ENCODE measurements at places on chromosomes 2 and 18.

GRCh38 chr2:133886735-133887675 lies 318.7 kb upstream of the NCKAP5 start:
- DNase-seq, result peak; percentile 8

- no peak for DNase-seq
Observed at GRCh38 chr2:224286923-224287322, 115.0 kb downstream of the FAM124B start.

- DNase-seq, result no peak
Observed at GRCh38 chr2:104793966-104794365, 59.9 kb upstream of the POU3F3 start.

DNA sequence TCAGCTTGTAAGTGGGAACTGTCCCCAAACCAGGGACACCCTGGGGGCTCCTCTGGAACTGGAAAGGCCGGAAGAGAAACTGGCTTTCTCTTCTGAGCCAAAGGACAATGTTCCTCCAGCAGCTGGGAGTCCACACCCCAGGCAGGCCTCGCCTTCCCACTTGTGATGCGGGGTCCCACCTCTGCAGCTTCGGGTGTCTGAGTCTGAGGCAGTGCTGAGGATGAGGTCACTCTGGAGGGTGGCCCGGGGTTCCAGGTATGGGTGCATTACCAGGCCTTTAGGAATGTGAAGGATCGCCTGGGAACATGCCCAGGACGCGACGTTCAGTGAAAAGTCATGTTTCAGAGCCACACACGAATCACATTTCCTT lies 18.2 kb upstream of the BOK start:
- DNase-seq, result no peak

GRCh38 chr18:69885841-69886531 lies 61.7 kb downstream of the CD226 start:
- DNase-seq, result no peak

DNA sequence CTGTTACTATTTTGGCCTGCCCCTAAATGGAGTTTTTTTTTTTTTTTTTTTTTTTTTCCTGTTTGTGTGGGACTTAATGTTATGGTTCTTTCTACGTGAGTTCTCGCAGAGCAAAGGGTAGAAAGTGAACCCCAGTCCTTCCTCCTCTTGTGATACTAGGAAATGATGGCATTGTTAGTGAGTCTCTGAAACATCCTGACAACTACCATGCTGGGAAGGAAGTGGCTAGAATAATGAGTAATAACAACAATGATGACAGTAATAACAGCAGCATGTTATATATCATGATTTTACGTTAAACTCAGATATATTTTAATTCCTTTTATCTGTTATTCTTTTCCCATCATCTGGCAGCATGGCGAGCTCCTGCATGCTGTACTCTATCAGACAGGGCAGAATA lies 216.2 kb upstream of the LINC00305 start:
- DNase-seq, result no peak

DNA sequence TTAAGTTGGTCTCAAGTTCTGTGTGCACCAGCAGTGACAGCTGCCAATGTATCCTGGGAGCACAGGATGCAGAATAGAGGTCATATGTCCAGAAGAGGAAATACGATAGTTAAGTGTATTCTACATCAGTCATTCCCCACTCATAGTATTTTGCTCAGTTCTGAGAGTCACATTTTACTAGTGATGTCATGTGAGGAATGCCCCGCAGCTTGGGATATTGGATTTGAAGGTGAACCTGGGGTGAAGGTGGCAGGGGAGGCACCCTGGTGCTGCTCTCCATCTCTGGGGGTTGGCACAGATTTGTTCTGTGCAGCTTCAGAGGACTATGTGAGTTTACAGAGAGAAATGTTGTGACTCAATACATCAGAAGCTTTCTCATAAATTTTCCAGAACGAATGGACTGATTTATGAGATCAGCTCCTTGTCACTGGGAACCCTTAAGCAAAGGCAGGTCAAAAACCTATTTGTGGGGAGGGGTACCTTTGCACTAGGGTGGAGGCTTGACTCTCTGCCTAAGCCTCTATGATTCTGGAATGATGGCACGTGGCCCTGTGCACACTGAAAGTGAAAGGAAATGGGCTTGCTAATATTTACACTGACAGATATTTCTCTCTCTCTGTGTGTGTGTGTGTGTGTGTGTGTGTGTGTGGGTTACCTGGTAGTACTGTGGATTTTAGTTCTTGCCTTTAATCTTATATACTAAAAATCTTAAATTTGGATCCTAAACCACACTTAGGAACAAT lies 95.9 kb downstream of the NEB start:
- no peak for DNase-seq

DNA sequence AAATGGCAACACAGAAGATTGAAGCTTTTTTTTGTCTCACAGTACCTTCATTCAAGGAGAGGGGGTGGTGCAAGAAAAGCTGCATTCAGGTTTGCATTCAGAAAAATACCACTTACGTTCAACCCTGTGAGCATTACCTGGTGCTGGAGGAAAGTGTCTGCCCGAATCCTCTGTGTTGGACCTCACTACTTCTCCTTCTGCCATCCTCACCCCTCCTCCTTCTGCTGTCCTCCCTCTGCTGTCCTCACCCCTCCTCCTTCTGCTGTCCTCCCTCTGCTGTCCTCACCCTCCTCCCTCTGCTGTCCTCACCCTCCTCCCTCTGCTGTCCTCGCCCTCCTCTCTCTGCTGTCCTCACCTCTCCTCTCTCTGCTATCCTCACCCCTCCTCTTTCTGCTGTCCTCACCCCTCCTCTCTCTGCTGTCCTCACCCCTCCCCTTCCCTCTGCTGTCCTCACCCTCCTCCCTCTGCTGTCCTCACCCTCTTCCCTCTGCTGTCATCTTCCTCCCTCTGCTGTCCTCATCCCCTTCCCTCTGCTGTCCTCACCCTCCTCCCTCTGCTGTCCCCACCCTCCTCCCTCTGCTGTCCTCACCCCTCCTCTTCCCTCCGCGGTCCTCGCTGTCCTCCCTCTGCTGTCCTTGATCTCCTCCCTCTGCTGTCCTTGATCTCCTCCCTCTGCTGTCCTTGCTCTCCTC lies 11.3 kb downstream of the GAD1 start:
- DNase-seq, result no peak

DNA sequence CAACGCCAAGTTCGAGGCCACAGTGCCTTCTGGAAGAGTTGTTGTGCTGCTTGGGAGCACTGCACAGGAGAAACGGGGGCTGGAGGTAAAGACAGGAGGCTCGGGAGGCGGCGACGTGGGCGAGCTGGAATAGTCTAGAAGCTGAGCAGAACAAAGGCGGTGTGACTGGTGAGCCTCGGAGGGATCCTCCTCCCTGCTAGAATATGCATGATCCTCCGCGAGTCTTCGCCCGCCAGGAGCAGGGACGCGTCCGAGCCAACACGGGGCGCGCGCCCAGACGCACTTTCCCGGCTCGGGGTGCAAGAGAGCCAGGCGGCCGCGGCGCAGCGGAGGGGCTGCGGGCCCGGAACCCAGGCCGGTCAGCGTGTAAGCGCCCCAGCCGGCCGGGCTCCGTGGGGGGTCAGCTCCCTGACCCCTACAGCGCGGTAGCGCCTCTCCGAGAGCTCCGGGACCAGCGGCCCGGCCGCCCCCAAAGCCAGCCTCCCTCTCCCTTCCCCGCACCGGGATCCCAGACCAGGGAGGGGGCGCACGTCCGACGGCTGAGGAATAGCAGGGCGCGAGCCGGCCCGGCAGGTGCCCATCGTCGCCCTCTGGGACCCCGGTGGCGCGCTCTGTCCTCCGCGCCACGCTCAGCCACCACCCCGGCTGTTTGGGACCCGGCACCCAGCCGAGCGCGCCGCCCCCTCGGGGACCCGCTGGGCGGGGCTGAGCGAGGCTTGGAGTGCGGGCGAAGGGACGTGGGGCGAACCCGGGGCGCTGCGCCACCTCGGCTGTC lies 62.5 kb downstream of the GNAL start:
- DNase-seq, result no peak

DNA sequence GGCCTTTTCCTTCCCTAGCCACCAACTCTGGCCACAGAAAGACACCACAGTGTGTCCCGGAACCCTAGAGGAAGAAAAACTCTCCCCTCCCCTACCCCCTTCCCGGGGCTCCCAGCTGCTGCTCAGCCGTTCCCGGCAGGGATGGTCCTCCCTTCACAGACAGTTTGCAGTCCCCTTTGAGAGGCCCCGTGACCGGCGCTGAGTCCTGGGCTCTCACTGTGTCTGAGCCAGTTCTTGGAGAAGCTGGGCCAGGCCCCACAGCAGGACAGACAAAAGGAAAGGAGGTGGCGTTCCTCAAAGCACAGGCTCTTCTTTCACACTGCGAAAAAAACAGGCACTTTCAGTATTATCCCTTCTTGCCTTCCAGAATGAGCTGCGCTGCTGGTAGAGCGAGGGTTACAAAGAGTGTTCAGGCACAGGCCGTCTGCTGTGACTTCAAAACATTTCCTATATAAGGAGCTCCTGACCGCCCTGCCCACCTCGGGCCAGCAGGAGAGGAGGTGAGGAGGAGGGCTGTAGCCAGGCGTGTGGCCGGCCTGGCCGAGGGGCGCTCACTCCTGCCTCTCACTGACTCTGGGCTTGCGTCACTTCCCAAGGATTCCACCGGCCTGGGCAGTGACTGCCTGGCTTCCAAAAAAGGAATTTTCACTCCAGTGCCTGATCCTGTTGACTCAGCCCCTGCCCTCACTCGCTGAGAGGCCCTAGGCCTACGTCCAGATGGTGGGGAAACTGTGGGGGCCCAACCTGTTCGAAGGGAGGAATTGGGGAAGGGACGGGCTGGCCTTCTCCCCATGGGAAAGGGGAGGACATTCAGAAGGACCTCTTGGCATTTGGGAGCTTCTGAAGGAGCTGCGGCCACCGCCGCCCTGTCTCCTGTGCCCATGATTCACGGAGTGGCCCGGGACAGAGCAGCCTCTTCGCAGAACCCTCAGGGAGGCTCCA lies 24.9 kb downstream of the CIDEA start:
- DNase-seq, result no peak

DNA sequence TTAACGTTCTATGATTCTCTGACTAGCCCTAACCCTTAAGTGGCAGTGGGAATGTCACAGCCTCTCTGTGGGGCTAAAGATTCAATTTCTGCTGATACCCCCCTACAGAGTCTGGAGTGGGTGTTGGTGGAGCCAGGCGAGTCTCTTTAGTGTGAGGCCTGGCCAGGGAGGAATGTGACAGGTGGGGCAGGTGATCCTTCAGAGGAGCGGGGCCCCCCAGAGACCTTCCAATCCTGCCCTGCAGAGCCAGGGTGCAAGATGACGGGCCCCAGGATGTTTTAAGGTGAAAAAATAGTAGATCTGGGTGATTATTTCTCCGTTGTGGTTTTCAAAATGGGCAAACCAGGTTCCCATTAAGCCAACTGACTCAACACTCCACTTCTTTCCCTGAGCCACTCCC lies 28.2 kb upstream of the DNMT3A start:
- no peak for DNase-seq

- no peak for DNase-seq
Observed at GRCh38 chr2:185643434-185643833, 95.2 kb upstream of the FSIP2 start.

DNA sequence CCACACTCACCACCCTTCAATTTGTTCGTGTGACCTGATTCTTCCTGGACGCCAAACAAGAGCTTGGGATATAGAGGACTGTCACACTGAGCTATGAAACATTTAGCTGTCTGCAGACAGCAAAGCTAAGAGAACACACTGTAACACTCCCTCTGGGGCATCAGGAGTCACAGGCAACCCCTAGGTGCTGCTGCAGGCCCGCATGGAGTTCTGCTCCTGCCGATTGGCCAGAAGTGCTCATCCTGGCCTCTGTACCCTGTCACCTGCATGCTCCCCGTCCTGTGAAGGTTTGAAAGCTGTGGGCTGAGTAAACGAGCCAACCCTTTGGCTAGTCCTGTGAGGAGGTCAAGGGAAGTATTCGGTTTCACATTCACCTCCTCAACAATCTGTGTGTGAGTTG lies 73.7 kb downstream of the PDK1 start:
- DNase-seq, result no peak

DNA sequence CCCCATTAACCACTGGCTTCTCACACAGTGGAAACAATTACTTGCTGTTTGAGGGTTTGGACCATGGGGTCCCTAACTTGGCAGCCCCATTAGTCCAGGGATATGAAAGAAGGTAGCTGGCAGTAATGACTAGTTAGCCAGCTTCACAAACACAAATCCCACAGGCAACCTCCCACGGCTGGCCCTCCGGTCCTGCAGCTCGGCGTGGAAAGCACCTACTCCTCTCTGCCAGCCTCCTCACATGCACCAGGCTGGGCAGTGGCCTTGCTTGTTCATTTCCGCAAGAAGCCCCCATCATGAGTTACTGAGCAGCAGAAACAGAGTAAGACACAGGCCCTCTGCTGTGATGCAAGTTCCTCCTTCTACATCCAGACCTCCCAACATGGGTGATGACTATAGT lies 13.7 kb downstream of the C1QL2 start:
- no peak for DNase-seq

DNA sequence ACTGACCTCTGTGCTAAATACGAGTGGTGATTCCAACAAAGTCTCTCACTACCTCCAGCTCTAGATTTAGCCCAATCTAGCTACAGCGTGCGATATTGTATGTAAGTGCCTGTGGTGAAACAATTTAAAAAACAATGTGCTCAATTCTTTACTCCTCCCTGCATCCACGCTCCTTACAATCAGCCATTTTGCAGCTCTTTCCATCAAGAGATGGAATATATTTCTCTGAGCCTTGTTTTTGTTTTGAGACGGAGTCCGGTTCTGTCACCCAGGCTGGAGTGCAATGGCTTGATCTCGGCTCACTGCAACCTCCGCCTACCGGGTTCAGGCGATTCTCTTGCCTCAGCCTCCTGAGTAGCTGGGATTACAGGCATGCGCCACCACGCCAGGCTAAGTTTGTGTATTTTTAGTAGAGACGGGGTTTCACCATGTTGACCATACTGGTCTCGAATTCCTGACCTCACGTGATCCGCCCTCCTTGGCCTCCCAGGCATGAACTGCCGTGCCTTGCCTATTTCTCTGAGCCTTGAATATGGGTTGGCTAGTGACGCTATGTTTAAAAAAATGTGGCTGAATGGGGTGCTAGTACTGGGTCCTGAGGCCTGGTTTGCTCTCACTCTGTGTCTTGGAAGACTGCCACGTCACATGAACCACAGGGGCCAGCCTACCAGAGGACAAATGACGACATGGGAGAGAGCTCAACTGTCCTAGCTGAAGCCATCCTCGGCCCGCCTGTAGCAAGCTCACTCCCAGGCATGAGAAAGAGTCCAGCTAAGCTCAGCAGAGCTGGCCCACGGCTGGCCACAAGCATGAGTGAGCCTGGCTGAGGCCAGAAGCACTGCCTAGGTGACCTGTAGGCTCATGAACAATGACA lies 14.8 kb downstream of the WDFY1 start:
- no peak for DNase-seq

GRCh38 chr2:232320443-232320803 lies 58.1 kb upstream of the ALPP start:
- no peak for DNase-seq

GRCh38 chr2:200703127-200703925 lies 108.4 kb upstream of the BZW1 start:
- no peak for DNase-seq

- no peak for DNase-seq
Observed at GRCh38 chr2:176685908-176686307, 416.7 kb downstream of the MTX2 start.

Measured in stimulated activated CD8-positive, alpha-beta memory T cell treated with anti-CD3 and anti-CD28 coated beads, Interleukin-4, amount 100 ng/mL, for 1 hour (primary cell).